Dorsolateral prefrontal cortex (tissue), 122 donors: ENCODE measurements at places on chromosomes 12 and 14. TPM values are rescaled to one million over a fixed set of nuclear protein-coding genes. Genes with fewer than 3 reads are reported as not detected.

The ACSM4 gene
- not detected for total RNA-seq

The RASSF9 gene
- total RNA-seq = 0.45 TPM

The LRTM2 gene
- 43.5 TPM for total RNA-seq

The TRMT61A gene
- total RNA-seq = 13.4 TPM

The FOXN4 gene
- total RNA-seq = not detected

The MRPL52 gene
- total RNA-seq = 48.0 TPM

The PKP2 gene
- total RNA-seq = 8.7 TPM

The BCL2L14 gene
- not detected for total RNA-seq

The ASPG gene
- total RNA-seq = 0.50 TPM

The ZNF740 gene
- 56.2 TPM for total RNA-seq

The GSC gene
- not detected for total RNA-seq

The SDR9C7 gene
- 0.51 TPM for total RNA-seq

The PLCZ1 gene
- not detected for total RNA-seq

The GPRC5A gene
- total RNA-seq = 0.54 TPM

The CCDC184 gene
- 22.6 TPM for total RNA-seq

The GDF11 gene
- total RNA-seq = 26.0 TPM

The CCDC175 gene
- 1.8 TPM for total RNA-seq

The DEGS2 gene
- 7.2 TPM for total RNA-seq

The CTSG gene
- not detected for total RNA-seq

The MYF6 gene
- total RNA-seq = not detected

The CLEC4D gene
- total RNA-seq = not detected

The COX14 gene
- total RNA-seq = 54.8 TPM

The LBHD2 gene
- 0.88 TPM for total RNA-seq

The TMEM30B gene
- 0.94 TPM for total RNA-seq

The DCN gene
- total RNA-seq = 45.2 TPM

The TAS2R43 gene
- 2.1 TPM for total RNA-seq
